ENCODE measurements at places on chromosomes 16 and 17. TPM values are rescaled to one million over a fixed set of nuclear protein-coding genes. Genes with fewer than 3 reads are reported as not detected.

GRCh38 chr17:59002848-59003247 lies 103.8 kb downstream of the TRIM37 start:
- no peaks in the 10 kb centered on the region for H3K27me3 ChIP-seq
- peaks cover 13% of the 10 kb centered on the region for H3K4me1 ChIP-seq
- H3K27ac ChIP-seq: peak overlapping the region; percentile 62
- no peak for DNase-seq
- H3K36me3 ChIP-seq: peaks cover 8% of the 10 kb centered on the region

Gene RANBP10
- total RNA-seq: 33.5 TPM

Gene HS3ST4
- 0.69 TPM for total RNA-seq

DNA sequence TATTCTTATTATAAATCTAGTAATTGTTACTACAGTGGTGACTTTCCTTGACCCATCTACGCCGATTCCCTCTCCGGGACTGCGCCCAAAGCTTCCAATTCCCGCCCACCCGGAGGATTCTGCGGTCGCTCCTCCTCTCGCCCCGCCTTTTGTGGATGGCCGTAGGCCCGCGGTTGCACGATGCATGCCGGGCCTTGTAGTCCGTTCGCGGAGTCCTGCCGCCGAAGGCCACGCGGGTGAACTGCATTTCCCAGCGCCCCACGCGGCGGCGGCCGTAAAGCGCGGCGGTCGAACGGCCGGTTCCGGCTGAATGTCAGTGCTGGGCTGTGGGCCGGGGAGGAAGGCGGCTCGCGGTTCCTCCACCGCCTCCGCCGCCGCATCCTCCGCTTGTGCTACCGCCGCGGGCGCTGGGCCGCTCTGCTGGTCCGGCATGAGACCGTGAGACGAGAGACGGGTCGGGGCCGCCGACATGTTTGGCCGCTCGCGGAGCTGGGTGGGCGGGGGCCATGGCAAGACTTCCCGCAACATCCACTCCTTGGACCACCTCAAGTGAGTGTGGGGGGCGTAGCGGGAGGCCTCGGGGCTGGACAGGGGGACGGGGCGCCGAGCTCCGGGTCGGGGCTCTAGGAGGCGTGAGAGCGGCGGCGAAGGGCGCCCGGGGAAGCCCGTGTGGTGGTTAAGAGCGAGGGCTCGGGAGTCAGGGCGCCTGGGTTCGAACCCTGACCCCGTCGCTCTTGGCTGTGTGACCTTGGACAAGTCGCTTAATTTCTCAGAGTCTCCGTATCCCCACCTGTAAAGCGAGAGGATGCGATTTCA lies at the start of gene CLEC16A:
Gene CLEC16A, plus strand, starts transcription at position 316 of the 816 bp plus-strand sequence. Its CDS starts 154 bp downstream, at position 470.
- peaks cover 1% of the 10 kb centered on the region for H3K36me3 ChIP-seq
- peak; percentile 92 for DNase-seq
- peak within 1 kb of the TSS; percentile 86 for H3K4me3 ChIP-seq
- H3K27me3 ChIP-seq: no peaks in the 10 kb centered on the region
- peaks cover 33% of the 10 kb centered on the region for H3K4me1 ChIP-seq
- H3K27ac ChIP-seq: peak within 1 kb of the TSS; percentile 85

Gene DNASE1L2
- total RNA-seq: 1.7 TPM

Gene SERPINF2
- 68.6 TPM for total RNA-seq

DNA sequence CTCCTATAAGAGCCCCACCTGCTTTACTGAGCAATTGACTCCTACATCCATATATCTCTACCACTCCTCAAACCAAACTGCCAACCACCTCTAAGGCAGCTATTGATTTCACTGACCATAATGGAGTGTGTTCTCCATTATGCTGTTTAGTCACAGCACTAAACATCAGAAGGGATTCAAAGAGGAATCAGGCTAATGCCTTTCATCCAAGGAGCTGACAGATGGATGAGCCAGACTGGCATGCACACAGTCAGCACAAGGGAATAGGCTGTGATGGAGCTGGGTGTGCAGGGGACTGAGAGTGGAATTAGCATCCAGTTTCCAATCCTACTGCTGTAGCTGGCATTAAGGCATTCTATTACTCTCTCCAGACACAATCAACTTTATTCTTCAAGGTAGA lies 88.7 kb upstream of the CCL2 start:
- H3K27me3 ChIP-seq: peaks cover 8% of the 10 kb centered on the region
- H3K4me3 ChIP-seq: no peak overlapping the region
- no peaks in the 10 kb centered on the region for H3K36me3 ChIP-seq
- no peak for DNase-seq
- H3K4me1 ChIP-seq: no peaks in the 10 kb centered on the region

DNA sequence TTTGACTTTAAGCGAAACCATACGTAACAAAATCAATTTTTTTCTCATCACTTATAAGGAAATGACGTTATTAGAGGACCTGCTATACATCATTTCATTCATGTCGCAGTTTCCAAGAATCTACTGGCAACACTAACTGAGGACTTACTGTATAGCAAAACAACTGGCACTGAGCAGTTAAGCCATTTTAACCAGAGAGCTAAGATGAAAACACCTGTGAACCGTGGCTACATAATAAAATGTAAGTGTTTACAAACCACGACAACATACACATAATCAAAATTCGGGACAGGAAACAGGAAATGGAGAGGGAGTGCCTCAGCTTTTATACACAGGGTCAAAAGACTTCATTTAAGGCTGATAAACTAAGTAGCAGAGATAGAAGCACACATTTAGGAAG lies 29.5 kb downstream of the METTL16 start:
- peaks cover 8% of the 10 kb centered on the region for H3K36me3 ChIP-seq
- no peak overlapping the region for H3K4me3 ChIP-seq
- no peak for DNase-seq
- H3K27ac ChIP-seq: no peak overlapping the region
- H3K4me1 ChIP-seq: peaks cover 21% of the 10 kb centered on the region
- H3K27me3 ChIP-seq: no peaks in the 10 kb centered on the region

Gene TP53TG3B
- total RNA-seq: not detected
